ENCODE measurements at places on chromosomes 4 and X. TPM values are rescaled to one million over a fixed set of nuclear protein-coding genes. Genes with fewer than 3 reads are reported as not detected.

DNA sequence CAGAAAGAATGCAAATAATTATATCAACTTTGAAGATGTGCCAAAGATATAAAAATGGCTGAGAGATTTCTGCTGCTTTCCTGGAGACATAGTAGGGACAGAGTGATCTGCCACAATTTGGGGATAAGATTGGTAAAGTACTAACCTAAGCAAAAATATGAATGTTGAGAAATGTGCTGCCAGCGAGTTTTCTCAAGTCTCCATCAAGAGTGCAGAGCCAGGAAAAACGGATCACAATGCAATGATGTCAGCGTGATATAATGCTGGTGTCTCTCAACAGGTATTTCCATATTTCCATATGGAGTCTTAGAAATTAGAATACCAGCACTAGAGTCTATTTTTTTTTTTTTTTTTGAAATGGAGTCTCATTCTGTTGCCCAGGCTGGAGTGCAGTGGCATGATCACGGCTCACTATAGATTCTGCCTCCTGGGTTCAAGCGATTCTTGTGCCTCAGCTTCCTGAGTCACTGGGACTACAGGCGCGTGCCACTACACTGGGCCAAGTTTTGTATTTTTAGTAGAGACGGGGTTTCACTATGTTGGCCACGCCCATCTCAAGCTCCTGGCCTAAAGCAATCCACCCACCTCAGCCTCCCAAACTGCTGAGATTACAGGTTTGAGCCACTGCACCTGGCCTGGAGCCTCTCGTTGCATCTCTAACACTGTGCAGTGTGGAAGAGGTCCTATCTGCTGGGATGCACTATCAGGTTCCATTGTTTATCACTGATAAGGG is 893.5 kb downstream of the TRIML1 start:
- H3K27me3 ChIP-seq, result no peaks in the 10 kb centered on the region
- no peaks in the 10 kb centered on the region for H3K4me1 ChIP-seq
- H3K27ac ChIP-seq, result no peak overlapping the region
- H3K4me3 ChIP-seq, result no peak overlapping the region

The GAGE2A gene
- total RNA-seq, result not detected

DNA sequence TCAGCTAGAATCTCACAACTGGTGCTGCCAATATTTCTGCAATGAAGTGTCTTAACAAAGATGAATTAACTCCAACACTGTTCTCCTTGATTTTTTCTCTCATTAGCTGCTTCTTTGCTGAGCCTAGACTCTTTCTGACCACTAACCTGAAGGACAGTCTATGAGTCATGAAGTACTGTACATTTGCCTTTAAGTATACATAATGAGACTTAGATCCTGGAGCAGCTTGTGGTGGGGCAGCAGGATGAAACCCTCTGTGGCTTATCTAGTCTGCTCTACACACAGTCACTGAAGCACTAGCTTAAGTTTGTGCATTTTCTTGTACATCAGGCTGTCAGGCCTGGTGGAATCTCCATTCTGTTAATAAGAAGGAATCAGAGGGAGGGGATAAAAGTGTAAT is 307.4 kb upstream of the SMIM31 start:
- H3K27me3 ChIP-seq, result no peaks in the 10 kb centered on the region
- no peak overlapping the region for H3K4me3 ChIP-seq
- no peaks in the 10 kb centered on the region for H3K4me1 ChIP-seq

GRCh38 chr4:3523146-3523627 is 9.0 kb downstream of the LRPAP1 start:
- H3K4me1 ChIP-seq, result no peaks in the 10 kb centered on the region
- DNase-seq, result no peak
- H3K27me3 ChIP-seq, result no peaks in the 10 kb centered on the region

GRCh38 chr4:165906272-165906671 is 33.2 kb downstream of the TLL1 start:
- H3K4me1 ChIP-seq, result no peaks in the 10 kb centered on the region
- no peak overlapping the region for H3K27ac ChIP-seq
- H3K4me3 ChIP-seq, result no peak overlapping the region
- H3K27me3 ChIP-seq, result no peaks in the 10 kb centered on the region
- no peak for DNase-seq

DNA sequence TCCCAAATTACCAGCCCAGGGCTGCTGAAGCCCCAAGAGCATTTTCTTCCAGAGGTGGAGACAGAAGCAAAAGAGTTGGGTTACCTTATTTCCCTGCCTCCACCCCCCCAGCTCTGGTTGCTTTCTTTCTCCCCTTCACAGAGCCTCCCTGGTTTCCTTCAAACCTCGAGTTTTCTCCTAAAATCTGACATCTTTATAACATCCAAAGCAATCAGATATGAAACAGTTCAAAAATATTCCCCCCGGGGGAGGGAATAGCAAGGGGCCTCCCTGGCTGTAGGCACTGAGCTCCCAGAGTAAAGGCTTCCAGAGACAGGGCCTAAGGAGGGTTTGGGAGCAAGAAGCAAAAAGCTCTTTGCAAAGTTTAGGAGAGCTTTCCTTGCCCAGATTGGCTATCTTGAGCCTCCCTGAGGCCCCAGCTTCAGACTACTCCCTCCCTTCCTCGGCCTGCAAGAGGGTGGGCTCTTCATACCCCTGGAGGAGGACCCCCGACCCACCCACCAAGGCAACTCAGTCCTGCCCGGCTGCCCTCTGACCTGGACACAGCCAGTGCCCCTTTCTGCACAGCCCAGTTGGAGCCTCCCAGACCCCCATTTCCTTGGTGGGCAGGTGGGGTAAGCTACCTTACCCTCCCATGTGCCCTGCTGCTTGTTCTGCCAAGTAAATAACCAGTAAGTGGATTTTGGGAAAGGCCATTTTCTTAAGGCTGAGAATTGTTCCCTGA is 7.6 kb downstream of the MAMLD1 start:
- no peak overlapping the region for H3K27ac ChIP-seq
- DNase-seq, result peak; percentile 7
- no peaks in the 10 kb centered on the region for H3K4me1 ChIP-seq
- H3K36me3 ChIP-seq, result no peaks in the 10 kb centered on the region
- no peak overlapping the region for H3K4me3 ChIP-seq
- H3K27me3 ChIP-seq, result no peaks in the 10 kb centered on the region

The HERC6 gene
- 0.51 TPM for total RNA-seq

The RAP2C gene
- total RNA-seq, result 18.3 TPM

The NRK gene
- total RNA-seq, result not detected

DNA sequence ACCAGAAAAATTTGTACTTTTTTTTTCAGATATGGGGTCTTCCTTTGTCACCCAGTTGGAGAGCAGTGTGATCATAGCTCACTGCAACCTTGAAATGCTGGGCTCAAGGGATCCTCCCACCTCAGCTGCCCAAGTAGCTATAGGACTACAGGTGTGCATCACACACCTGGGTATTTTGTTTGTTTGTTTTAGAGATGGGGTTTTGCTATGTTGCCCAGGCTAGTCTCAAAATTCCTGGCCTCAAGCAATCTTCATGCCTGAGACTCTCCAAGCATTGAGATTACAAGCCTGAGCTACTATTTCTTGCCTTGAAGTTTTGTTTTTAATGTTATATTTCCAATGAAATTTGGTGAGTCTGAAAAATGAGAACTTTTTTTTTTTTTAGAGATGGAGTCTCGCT is 847.8 kb downstream of the TRIML1 start:
- no peaks in the 10 kb centered on the region for H3K36me3 ChIP-seq
- no peak overlapping the region for H3K27ac ChIP-seq
- DNase-seq, result no peak
- no peaks in the 10 kb centered on the region for H3K27me3 ChIP-seq

GRCh38 chr4:159075531-159075932 is 27.3 kb upstream of the RAPGEF2 start:
- peak overlapping the region; percentile 32 for H3K27ac ChIP-seq
- no peaks in the 10 kb centered on the region for H3K36me3 ChIP-seq
- H3K27me3 ChIP-seq, result no peaks in the 10 kb centered on the region
- DNase-seq, result peak; percentile 76
- H3K4me3 ChIP-seq, result no peak overlapping the region
- H3K4me1 ChIP-seq, result peaks cover 30% of the 10 kb centered on the region

DNA sequence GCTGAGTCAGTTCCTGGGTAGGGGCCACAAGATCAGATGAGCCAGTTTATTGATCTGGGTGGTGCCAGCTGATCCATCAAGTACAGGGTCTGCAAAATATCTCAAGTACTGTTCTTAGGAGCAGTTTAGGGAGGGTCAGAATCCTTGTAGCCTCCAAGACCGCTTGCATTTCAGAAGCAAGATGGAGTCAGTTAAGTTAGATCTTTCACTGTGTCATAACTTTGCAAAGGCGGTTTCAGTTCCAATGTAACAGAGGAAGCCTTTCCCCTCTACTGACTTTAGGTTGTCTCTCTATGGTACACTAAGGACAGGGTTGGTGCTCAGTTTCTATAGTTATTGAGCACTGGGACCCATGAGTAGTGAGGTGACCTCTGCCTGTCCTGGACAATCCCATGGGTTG is 127.3 kb upstream of the WDR1 start:
- H3K4me1 ChIP-seq, result no peaks in the 10 kb centered on the region
- peaks cover 14% of the 10 kb centered on the region for H3K27me3 ChIP-seq
- H3K27ac ChIP-seq, result no peak overlapping the region
- no peak for DNase-seq
- H3K4me3 ChIP-seq, result no peak overlapping the region
- H3K36me3 ChIP-seq, result no peaks in the 10 kb centered on the region

The F9 gene
- total RNA-seq, result not detected

The ALG13 gene
- 32.3 TPM for total RNA-seq

The ADGRG2 gene
- not detected for total RNA-seq

GRCh38 chrX:112654871-112655270 is 24.9 kb downstream of the LHFPL1 start:
- H3K27ac ChIP-seq, result no peak overlapping the region
- H3K4me1 ChIP-seq, result peaks cover 8% of the 10 kb centered on the region
- no peaks in the 10 kb centered on the region for H3K36me3 ChIP-seq
- peak; percentile 59 for DNase-seq
- no peaks in the 10 kb centered on the region for H3K27me3 ChIP-seq

DNA sequence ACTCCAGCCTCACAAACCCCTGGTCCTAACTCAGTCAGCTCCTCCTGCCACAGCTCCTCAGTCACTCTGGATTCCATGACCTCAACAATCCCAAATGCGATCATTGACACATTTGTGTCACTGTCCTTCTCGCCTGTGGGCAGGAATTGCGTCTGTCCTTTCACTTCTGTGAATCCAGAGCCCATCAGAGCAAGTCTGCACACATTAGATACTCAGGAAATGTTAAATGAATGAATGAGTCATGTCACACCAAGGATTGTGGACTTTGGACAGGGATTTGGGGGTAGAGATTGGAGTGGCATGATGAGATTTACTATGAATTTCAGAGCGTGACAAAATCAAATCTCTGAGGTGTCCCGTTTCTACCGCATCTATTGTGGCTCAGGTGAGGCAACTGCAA is 11.8 kb upstream of the CLDN24 start:
- no peaks in the 10 kb centered on the region for H3K27me3 ChIP-seq
- no peak for DNase-seq
- no peaks in the 10 kb centered on the region for H3K36me3 ChIP-seq
- no peak overlapping the region for H3K4me3 ChIP-seq
- H3K27ac ChIP-seq, result no peak overlapping the region

- H3K4me3 ChIP-seq, result no peak overlapping the region
- no peaks in the 10 kb centered on the region for H3K36me3 ChIP-seq
- no peaks in the 10 kb centered on the region for H3K27me3 ChIP-seq
- peaks cover 26% of the 10 kb centered on the region for H3K4me1 ChIP-seq
- peak overlapping the region; percentile 34 for H3K27ac ChIP-seq
- peak; percentile 31 for DNase-seq
These were observed 23.9 kb upstream of the GPR34 start for GRCh38 chrX:41664908-41665307.

DNA sequence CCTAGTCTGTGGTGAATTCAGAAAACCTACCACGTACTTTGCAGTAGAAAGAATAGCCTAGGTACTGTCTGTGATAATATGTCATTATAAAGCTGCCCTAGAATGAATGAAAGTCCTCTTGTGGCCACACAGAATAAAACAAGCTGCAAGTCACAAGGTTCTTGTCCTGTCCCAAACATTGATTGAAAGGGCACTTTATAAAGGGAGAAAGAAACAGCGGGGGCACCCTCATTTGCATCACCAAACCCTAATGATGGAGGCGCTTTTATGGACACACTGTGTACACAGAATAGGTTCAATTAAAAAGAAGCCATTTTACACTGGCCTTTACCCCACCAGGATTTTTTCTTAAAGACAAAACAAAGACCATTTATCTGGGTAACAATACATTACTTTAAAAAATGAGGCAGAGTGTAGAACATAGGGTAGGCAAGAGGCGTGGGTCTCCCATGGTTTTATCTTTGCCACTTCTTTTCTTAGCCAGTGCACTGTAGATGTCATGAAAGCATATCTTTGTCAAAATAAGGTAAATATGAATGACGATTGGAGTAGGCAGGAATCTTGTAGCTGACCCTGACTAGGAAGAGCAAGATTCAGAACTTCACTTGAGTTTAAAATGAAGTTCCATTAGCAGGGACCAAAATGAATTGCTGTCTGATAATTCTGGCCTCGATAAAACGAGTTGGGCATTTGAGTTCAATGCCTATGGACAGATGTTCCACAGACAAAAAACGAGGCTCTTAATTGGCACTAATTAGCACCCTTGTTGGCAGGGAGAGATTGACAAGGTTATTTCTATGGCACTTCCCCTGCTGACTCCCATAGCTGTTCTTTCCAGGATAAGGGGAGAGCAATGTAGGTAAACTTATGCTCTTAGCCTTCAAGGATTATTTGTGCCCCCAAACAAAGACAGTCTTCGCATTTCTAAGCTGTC is 365.1 kb downstream of the AFF2 start:
- peaks cover 3% of the 10 kb centered on the region for H3K4me1 ChIP-seq
- H3K36me3 ChIP-seq, result no peaks in the 10 kb centered on the region
- H3K4me3 ChIP-seq, result no peak overlapping the region
- DNase-seq, result no peak

GRCh38 chr4:163071308-163071707 is 95.4 kb downstream of the NAF1 start:
- H3K27me3 ChIP-seq, result no peaks in the 10 kb centered on the region
- peak; percentile 32 for DNase-seq
- no peak overlapping the region for H3K27ac ChIP-seq
- H3K4me1 ChIP-seq, result no peaks in the 10 kb centered on the region
- no peaks in the 10 kb centered on the region for H3K36me3 ChIP-seq

DNA sequence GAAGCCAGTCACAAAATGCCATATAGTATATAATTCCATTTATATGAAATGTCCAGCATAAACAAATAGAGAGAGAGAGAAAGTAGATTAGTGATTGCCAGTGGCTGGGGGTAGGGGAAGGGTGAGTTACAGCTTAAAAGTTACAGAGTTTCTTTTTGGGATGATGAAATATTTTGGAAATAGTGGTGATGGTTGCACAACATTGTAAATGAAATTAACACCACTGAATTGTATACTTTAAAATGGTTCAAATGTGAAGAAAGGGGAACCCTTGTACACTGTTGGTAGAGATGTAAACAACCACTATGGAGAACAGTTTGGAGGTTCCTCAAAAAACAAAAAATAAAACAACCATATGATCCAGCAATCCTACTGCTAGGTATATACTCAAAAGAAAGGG is 131.2 kb upstream of the GPC4 start:
- no peak overlapping the region for H3K27ac ChIP-seq
- no peak for DNase-seq
- H3K27me3 ChIP-seq, result no peaks in the 10 kb centered on the region
- H3K4me3 ChIP-seq, result no peak overlapping the region

GRCh38 chr4:40550196-40550595 is 79.5 kb downstream of the RBM47 start:
- H3K4me3 ChIP-seq, result no peak overlapping the region
- peaks cover 18% of the 10 kb centered on the region for H3K4me1 ChIP-seq

- 0 out of 2 replicates have a peak overlapping the region, but pooled peaks have one; percentile 3 for H3K27ac ChIP-seq
- no peak for DNase-seq
- H3K27me3 ChIP-seq, result no peaks in the 10 kb centered on the region
- H3K4me3 ChIP-seq, result no peak overlapping the region
These were observed 31.1 kb downstream of the METTL14 start for GRCh38 chr4:118716304-118716703.

- no peak overlapping the region for H3K4me3 ChIP-seq
- H3K36me3 ChIP-seq, result no peaks in the 10 kb centered on the region
- peak overlapping the region; percentile 56 for H3K27ac ChIP-seq
- H3K27me3 ChIP-seq, result no peaks in the 10 kb centered on the region
These were observed 139.7 kb downstream of the TSPAN5 start for GRCh38 chr4:98518559-98519267.

All from GM23248 (cell line).